ENCODE measurements at places on chromosomes 16 and 17.

DNA sequence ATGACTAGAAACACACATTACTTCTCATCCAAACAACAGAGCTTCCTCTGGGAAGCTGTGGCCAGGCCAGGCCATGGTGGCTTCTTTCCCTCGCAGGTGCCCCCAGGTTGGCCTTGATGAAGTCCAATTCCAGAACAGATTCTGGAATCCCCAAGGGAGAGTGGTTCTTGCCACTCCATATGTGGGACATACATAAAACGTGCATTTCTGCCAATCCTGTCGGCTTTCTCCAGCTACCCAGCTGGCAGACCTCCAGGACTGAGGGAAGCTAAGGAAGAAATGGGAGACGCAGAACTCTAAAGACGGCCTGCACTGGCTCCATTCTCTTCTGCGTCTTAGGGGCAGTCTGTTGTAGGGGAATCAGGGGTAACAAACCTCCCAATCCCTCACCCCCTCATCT, 219.2 kb upstream of the CDH5 start:
- no peak for DNase-seq

- DNase-seq, result no peak
Measured at GRCh38 chr17:64491034-64491860, 5.6 kb downstream of the POLG2 start.

- DNase-seq, result no peak
Measured at GRCh38 chr16:58709333-58709732, 24.8 kb upstream of the SLC38A7 start.

GRCh38 chr16:79644971-79645667, 44.6 kb upstream of the MAF start:
- no peak for DNase-seq

DNA sequence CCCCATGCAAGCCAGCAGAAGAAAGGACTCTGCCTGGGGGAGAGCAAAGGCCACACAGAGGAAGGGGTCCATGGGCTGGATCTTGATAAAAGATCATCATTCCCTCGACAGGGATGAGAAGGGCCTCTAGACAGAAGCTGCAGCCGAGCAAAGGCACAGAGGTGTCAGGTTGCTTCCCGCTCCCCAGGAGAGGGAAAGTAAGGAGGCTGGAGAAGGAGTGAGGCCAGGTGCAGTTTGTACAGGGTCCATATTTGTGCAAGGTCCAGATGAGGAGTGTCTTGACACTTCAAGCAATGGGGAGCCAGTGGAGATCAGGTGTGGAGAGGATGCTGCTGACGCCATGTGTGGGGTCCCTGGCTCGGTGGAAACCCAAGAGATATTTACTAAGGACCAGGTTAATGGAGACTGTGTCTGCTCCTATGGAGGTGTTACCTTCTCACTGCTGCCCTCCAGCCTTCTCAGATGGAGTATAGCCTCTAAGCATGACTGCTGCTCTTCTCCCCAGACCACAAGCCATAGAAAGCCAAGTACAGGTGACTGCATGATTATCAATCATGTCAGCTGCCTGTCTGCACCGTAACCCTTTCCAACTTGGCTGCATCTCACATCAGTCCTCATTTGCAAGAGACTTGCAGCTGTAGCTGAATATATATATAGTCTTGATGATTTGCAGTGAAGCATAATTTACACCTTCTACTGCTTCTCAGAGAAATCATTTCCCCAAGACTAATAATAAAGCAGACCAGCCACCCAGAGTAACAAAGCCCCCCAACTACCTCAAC, 21.1 kb downstream of the GAS7 start:
- no peak for DNase-seq

DNA sequence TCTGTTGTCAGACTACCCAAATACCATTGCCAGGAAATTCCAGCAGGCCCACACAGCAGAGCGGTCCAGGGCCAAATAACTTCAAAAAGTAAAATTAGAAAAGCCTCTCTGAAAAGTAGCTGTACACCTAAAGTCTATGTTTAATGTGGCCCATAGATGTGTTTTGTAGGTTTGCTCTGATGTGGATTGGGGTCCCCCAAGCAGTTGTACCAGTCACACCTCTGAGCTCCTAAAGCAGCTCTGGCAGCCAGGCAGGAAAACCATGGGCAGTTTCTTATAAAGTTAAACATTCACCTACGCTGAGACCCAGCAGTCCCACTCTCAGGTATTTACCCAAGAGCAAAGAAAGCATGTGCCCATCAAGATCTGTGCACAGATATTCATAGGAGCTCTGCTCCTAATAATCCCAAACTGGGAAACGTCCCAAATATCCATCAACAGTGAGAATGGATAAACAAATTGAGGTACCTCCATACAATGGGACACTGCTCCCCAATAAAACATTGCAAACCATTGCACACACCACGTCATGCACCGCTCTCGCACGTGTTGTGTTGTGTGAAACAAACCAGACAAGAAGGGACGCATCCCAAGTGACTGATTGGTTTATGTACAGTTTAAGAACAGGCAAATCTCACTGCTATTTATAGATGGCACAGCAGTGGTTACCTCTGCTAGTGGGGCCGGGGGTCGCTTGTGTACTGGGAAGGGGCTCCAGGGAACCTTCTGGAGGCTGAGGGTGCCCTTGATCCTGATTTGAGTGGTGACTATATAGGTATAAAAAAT, 15.8 kb upstream of the PRM1 start:
- DNase-seq, result no peak

DNA sequence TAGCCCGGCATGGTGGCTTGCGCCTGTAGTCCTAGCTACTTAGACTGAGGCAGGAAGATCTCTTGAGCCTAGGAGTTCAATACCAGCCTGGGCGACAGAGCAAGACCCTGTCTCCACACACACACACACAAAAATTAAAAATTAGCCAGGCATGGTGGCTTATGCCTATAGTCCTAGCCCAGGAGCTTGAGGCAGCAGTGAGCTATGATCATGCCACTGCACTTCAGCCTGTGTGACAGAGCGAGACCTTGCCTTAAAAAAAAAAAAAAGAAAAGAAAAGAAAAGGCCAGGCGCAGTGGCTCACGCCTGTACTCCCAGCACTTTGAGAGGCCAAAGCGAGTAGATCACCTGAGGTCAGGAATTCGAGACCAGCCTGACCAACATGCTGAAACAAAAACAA, 23.9 kb downstream of the C17orf75 start:
- DNase-seq, result no peak

DNA sequence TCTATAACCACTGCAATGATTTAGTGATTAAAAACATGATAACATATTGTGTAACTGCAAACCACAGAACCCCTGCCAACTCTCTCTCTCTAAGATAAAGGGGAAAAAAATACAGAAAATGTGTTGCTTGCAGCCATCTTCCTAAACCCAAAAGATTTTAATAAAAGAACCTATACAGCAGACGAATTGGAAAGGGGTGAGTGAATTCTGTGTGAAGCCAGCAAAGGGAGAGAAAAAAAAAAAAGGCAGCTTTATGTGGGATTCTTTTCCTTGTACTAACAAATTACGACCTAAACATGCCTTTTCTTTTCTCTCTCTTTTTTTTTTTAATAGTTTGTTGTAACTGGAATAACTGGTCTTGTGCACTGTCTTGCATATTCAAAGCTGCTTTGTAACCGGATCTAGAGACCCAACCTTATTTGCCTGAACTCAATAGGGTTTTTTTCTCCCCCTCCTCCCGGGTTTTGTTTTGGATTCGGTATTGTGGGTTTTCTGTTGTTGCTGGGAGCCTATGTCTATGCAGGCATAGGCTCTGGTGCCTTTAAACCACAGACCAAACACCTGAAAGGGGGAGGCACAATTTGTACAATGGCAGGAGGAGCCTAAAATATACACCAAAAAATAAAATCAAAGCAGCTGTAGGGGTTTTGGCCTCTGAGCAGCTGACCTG, 7.0 kb upstream of the ZFHX3 start:
- DNase-seq, result peak; percentile 50

DNA sequence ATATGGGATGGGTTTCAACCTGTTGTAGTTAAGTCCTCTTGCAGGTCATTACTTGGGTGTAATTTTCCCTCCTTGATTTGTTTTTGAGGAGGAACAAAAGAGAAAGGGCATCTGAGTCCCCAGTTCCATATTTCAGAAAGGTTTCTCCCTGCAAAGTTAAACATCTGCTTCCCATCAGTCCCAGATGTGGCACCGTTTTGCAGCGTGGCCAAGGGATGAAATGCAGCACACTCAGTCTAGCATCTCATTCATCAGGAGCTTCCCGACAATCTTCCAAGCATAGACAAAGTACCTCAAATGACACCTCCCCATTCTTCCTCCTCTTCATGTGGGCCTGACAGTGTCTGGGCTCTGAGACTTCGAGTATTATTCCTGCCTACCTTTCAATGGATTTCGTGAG, 363.7 kb upstream of the SOX9 start:
- DNase-seq, result no peak

GRCh38 chr17:77869041-77869599, 89.4 kb upstream of the TNRC6C start:
- no peak for DNase-seq

- DNase-seq, result no peak
Measured at GRCh38 chr17:64384253-64385186, 6.1 kb downstream of the PECAM1 start.

DNA sequence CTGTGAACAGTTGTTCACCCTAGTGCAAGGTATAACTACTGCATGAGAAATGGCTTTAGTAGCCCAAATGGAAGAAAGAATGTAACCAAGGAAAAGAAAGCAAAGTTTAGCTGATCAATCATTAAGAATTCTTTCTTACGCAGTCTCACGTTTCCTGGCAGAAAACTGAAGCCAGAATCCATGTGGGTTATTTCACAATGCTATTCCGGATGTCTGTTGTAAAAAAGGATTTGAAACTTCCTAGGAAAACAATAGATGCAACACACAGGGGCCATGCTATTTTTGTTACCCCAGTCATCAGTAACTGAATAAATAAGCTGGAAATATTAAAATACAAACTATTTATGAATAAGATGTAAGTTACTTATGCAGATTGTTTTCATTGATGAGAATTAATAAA, 802.5 kb downstream of the CDH8 start:
- no peak for DNase-seq

- DNase-seq, result no peak
Measured at GRCh38 chr16:58670177-58670576, 14.4 kb downstream of the SLC38A7 start.

GRCh38 chr17:64296246-64296645, 33.2 kb upstream of the TEX2 start:
- DNase-seq, result no peak

GRCh38 chr17:77990301-77990700, 31.8 kb downstream of the TNRC6C start:
- no peak for DNase-seq

DNA sequence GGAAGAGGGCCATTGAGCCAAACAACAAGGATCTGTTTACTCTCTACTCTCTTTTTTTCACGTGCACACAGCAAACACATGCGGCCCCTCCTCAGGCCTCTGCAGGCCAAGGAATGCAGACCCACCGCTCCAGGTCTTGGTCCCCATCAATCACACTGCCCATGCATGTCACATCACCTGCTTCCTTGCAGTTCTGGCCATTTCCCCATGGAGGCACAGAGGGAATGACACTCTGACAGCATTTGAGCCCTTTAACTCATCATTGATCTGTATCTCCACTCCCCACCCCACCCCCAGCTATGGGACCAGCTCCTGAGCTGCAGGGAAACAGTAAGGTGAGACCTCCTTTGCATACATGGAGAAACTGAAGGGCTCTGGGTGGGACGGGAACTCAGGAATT, 45.9 kb upstream of the MEIOC start:
- DNase-seq, result no peak

DNA sequence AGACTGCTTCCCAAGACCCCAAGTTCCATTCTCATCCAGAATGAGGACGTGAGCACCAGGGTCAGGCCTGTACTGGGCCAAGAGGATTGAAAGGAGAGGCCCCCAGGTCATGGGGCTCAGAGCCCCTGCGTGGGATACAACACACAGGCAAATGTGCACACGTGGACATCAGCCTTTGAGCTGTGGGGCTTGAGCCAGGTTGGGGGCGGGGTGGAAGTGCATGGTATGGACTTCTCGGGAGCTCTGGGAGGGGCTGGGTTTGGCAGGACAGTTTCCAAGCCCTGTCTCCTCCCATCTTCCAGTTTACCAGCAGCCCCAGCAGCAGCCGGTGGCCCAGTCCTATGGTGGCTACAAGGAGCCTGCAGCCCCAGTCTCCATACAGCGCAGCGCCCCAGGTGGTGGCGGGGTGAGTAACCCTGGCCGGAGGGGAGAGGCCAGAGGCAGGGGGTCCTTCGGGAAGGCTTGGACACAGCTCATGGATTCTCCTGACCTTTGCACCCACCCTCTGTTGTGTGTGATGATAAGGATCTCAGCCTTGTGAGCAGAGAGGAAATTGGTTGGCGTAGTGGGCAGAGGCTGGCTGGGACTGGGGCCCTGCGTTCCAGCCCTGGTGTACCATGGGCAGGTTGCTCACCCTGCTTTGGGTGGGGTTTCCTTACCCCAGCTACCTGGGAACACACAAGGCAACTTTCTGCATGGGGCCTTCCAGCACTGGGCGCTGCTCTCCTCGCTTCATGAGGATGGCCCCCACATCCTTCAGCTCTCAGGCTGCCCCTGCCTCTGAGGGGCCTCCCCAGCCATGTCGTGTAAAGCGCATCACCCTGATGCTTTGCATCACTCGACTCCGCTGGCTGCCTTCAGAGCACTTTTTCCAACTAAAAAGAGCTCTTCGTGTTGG, 10.4 kb upstream of the LASP1NB start:
- DNase-seq, result no peak
